H54 (cell line): ENCODE measurements at places on chromosomes 5 and 9.
A peak's percentile ranks its signal among the peaks of the same experiment; 100 is the strongest.

DNA sequence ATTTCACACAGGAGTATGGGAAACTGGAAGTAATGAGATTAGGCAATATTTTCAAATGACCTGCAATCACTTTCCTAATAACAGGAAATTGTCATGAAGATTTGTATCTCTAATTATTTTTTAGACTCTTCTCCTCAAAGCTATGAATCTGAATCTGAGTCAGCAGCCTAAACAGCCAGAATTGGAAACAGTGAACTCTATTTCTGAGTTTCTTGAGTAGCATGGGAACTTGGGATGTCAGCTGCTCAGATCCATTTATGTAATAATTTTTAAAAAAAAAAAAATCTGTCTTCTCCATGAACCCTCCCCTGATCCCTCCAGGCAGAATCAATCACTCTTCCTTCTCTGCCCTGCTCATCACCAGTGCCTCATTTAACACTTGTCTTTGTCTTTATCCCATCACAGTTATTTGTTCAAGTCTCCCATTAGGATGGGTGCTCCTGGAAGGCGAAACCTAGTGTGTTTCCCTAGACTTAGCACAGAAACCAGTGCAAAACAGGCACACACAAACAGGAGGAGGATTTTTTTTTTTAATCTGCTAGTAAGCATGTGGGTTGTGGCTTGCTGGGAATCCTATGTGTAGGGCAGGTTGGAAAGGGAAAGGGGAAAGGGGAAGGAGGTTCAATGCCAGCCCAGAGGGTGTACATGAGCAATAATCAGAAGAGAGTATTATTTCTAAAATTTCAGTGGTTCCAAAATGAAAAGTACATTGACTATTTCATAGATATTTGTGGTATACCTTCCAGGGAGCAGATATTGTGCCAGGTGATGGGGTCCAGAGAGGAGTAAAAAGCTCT is 186.8 kb downstream of the TTLL11 start:
- DNase-seq, result no peak

DNA sequence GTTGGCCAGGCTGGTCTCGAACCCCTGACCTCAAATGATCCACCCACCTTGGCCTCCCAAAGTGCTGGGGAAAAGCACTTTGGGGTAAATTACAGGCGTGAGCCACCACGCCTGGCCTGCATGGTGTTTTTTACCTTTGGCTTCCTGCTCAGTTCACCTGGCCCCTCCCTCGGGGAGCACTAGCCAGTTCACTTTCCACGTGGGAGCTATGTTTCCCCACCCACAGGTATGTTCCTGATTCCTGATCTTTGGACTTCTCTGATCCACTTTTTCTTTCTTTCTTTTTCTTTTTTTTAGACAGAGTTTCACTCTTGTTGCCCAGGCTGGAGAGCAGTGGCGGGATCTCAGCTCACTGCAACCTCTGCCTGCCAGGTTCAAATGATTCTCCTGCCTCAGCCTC is 15.8 kb downstream of the DAB2IP start:
- no peak for DNase-seq

DNA sequence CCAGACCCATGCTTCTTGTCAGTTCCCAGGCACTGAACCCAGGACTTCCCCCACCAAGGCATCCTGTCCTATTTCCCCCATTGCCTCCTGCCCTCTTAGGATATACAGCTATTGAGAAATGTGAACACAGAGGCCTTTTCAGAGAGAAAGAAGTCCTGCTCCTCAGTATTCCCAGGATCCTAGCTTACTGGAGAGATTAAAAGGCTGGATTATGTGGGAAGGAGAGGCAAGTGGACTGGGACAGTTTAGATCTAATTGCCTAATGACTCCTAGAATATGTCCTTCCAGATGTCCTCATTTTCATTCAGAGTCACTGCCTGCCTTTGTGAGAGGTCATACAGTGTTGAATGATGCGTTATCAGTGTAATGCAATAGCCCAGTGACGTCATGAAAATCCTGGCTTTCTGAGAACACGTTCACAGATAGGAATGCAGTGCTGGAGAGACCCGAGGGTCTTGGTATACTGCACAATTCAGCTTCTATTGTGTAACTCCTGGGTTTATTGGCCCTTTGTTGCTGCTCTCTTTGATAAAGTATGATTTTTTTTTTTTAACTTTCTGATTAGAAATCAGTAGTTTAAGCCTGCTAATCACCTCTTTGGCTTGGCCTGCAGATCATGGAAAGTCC is 26.2 kb downstream of the WWC1 start:
- no peak for DNase-seq

- no peak for DNase-seq
Measured at GRCh38 chr5:150562832-150563231, 54.9 kb downstream of the NDST1 start.

DNA sequence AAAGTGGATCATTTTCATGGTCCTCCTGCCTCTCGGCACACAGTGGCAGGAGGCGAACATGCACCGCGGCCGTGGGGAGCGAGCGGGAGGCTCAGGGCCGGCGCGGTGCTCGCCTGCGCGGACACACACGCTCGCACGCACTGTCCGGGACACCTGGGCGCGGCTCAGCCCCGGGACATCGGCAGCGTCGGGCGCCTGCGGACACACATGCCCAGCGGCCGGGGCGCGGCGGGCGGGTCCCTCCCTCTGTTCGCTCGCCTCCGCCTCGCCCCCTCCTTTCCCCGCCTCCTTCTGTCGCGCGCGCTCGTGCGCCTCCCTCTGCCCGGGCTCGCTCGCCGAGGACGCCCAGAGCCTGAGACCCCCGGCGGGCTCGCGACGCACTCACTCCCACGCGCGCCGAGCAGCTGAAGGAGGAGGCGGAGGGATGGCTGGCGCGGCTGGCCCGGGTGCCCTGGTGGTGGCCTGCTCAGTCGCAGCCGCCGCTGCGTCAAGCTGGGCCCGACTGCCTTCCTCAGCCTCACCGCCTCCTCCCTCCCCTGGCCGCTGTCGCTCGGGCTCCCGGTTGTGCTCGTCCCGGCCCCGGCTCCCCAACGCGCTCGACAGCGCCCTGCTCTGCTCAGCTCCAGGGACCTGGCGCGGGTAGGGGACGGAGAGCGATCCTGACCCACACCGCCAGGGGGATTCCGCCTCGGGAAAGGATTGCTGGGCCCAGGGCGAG is at the start of gene FRMD3:
Gene FRMD3 (minus strand): TSS at position 230 of the 718 bp plus-strand sequence. CDS start 170 bp downstream, at position 60.
- peak; percentile 84 for DNase-seq

GRCh38 chr9:99977033-99977792 is 70.8 kb downstream of the STX17 start:
- no peak for DNase-seq

GRCh38 chr9:26296910-26297572 is 595.6 kb downstream of the CAAP1 start:
- no peak for DNase-seq

DNA sequence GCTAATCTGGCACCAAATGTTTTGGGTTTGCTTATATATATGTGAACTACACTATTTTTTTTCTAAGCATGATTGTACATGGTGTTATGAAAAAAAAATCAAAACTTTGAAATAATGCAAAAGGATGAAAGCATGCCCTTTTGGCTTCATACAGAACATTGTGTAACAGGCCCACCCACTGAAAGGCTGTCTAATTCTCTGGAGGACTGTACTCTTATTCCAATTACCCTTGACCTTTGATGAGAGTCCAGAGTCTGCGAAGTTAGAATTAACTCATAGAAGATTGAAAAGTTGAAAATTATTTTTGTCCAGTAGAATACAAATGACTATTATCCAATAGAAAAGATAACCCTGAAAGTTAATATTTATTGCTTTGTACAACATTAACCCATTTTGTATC is 117.4 kb downstream of the ADAMTS12 start:
- no peak for DNase-seq

GRCh38 chr5:37791321-37791720 is 48.5 kb downstream of the GDNF start:
- DNase-seq, result no peak

- DNase-seq, result no peak
Measured at GRCh38 chr9:79603222-79603920, 31.6 kb downstream of the TLE4 start.

GRCh38 chr5:88279584-88279983 is 10.9 kb upstream of the TMEM161B start:
- no peak for DNase-seq
